Prostate gland (tissue), 2 donors: ENCODE measurements at places on chromosomes 5 and 9. TPM values are rescaled to one million over a fixed set of nuclear protein-coding genes. Genes with fewer than 3 reads are reported as not detected.

DNA sequence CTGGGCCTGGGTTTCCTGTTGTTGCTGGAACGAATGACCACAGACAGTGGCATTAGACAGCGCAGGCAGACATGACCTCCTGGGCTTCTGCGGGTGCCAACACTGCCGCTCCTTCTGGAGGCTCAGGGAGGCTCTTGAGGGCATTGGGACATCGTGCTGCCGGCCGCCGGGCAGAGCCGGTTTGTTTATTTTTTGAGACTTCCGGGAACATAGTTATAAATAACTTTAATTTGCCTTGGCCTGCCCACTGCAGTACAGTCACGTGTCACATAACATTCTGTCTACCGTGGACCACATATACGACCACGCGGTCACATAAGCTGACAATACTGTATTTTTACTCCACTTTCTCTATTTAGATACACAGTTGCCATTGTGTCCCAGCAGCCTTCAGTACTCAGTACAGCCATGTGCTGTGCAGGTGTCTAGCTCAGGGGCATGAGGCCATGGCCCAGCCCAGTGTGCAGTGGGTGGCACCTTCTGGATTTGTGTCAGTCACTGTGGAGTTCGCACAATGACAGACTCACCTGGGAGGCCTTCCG is 8.2 kb upstream of the TOR4A start:
- peak; percentile 86 for DNase-seq

- DNase-seq: no peak
These were observed 47.9 kb upstream of the TBC1D9B start for GRCh38 chr5:179955630-179956029.

Gene LMAN2
- total RNA-seq: 369 TPM

Gene TPM2
- total RNA-seq: 1,037 TPM

Gene FAM120A
- total RNA-seq: 86.3 TPM

DNA sequence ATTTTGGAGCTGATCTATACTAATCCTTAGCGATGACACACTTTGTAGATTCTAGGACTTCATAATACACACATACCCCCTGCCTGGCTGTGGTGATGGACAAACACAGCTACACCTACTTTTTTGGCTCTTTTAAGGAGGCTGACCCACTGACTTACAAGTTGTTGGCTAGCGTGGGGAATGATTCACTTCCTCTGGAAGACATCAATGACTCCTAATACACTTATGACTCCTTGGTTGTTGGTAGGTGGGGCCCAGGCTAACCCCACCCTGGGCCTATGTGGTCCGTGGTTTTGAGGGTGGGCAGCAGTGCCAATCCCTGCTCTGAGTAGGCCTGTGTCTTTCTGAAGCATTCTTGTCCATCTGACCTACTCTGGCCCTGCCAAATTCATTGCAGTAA is 144.4 kb downstream of the SLC12A2 start:
- DNase-seq: no peak

DNA sequence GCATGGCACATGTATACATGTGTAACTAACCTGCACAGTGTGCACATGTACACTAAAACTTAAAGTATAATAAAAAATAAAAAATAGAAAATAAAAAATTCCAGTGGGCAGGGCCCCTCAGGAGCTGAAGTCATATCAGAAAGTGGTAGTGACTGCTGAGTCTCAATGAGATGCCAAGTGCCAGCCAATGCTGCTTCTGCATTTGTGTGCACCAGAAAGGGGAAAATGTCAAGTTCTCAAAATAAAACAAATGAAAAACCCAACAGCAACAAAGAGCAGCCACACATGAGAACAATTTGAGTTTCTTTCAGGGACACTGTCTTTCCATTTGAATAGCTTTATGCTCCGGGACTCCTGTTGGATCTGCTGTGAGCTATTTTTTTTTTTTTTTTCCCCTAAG is 117.2 kb upstream of the CCDC112 start:
- no peak for DNase-seq

DNA sequence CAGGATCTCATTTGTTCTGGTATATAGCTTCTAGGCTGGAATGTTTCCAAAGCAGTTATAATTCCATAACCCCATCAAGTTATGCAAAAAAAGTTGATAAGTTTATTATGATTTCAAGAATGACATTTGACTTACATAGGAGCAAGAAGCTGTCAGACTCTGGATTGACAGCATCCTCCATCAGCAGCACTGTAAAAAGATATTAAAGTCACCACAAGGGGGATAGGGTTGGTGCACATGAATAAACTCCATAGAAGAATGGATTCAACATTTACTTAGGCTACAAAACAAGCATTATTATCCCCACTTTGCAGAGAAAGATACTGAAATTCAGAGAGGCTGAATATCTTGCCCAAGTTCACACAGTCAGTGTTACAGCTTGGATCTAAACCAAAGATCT is 208.9 kb upstream of the SLC30A5 start:
- DNase-seq: no peak

Gene SPACA9
- 16.5 TPM for total RNA-seq
